ENCODE measurements at places on chromosomes 3 and 15.
A peak's percentile ranks its signal among the peaks of the same experiment; 100 is the strongest.

GRCh38 chr3:40920041-40920440 lies 279.3 kb upstream of the CTNNB1 start:
- DNase-seq = no peak

DNA sequence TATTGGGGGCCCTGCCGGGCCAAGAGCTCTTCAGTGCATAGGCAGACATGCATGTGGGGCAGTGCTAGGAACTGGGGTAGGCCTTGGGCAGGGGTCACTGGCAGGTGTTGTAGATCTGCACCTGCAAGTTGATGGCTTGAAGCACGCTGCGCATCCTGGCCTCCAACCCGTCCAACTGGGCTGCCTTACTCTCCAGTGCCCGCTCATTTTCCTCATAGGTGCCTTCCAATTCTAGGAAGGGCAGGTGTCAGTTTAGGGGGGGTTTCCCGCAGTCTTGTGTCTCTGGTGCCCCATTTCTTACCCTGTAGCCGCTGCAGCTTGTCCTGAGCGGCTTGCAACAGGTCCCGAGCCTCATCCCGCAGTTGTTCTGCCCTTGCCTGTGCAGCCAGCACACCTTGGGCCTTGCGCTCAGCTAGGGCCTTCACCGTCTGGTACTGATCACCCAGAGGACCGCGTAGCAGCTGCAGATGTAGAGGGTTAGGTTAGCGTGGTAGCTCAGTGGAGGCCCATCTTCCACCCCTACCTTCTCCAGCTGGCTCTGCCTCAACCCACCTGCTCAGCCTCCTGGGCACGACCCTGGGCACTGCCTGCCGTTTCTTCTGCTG lies 611 bp upstream of the USP19 start:
- DNase-seq = peak; percentile 57

DNA sequence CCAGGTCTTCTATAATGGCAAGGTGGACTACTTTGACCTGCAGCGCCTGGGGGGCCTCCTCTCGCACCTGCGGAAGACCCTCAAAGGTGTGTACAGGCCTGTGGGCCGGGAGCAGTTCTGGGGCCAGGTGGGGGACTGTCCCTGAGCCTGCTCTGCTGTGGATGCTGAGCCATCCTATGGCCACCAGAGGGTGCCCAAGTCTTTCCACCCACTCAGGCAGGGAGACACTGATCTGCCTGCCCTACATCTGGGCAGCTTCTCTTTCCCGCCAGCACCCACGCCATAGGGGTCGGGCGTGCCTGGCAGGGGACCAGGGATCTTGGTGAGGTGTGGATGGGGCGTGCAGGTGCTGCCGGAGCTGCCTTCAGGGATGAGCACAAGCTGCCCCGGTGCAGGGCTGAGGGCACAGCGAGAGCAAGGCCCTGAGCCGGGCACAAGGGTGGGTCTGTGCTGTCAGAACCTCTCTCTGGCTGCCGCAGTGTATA lies 14.1 kb downstream of the RNF123 start:
- no peak for DNase-seq

- no peak for DNase-seq
These were observed 779.8 kb upstream of the NR2F2 start for GRCh38 chr15:95550702-95551101.

- DNase-seq = peak; percentile 90
These were observed 951 bp downstream of the GPR62 start for GRCh38 chr3:51955893-51956770.

- DNase-seq = no peak
These were observed 123.7 kb upstream of the SPRED1 start for GRCh38 chr15:38128921-38129320.
